Hindlimb muscle (tissue), 1 donor: ENCODE measurements at places on chromosomes 12 and 14. TPM values are rescaled to one million over a fixed set of nuclear protein-coding genes. Genes with fewer than 3 reads are reported as not detected.

DNA sequence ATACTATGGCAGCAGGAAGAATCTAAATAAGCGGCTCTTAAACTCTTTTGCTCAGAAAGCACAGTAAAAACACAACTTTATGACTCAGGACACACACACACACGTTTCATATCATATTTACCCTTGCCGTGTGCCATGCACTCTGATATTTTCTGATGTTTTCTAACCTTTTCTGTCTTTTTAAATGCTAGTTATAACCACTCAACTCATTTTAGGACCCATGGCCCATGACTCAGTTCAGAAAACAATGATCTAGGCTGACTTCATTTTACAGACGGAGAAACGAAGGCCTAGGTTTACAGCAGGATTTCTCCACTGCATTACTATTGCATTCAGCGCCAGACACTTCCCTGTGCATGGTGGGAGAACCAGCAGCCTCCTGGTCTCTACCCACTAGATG is 9.1 kb downstream of the VWF start:
- no peak for DNase-seq

DNA sequence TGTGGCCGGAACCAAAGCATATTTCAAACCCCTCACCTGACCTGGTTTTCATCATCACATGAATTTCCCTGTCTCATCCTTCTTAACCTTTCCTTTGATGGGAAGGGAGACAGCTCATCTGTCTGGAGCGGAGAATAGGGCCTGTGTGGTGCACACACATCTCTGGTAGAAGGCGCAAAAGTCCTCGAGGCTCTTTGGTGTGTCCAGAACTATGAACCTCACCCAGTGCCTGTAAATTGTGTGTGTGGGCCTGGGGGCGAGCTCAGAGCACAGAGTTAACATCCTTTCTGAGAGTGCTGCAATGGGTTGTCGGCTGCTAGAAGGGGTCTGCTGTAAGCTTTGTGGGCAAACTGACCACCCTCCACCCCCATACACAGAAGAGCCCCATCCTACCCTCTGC is 749 bp downstream of the GALNT6 start:
- no peak for DNase-seq

DNA sequence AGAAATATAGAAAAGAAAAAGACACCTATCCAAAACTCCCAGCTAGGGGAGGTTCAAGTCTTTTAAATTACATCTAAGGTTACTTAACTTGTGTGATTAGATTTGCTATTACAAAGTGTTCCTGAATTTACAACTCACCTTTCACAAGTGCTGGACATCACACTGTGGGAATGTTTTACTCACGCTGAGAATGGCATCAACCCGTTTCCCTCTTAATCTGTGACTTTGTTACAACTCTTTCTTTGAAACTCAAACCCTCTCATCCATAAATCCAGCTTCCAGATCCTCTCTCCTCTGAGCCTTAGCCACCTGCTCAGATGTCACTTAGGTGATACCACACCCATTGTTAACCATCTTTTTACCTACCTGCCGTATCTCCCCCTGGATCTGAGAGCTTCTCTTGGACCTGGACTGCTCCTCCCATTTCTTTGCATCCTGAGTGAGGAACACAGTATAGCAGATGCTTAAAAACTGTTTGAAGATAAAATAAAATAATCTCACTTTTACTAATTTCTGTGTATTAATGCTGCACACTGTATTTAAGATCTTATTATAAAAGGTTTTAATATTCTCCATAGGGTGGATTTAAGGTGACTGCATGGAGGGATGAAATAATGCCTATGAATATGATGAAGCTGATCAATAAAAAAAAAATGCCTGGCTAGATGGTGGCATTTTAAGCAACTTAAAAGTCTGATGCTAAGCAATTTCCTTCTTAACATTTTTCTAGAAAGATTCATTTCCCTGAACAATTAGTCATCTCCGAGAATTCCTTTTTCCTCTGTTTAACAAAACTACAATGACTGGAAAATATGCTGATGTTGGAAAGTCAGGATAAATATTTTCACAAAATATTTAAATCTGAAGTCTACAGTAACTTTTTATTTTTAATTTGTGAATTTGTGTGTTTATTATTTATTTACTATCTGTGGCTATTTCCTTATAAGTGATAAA is 39.1 kb upstream of the NAP1L1 start:
- no peak for DNase-seq

- peak; percentile 68 for DNase-seq
Observed at GRCh38 chr14:100237735-100238418, 1.1 kb upstream of the YY1 start.

DNA sequence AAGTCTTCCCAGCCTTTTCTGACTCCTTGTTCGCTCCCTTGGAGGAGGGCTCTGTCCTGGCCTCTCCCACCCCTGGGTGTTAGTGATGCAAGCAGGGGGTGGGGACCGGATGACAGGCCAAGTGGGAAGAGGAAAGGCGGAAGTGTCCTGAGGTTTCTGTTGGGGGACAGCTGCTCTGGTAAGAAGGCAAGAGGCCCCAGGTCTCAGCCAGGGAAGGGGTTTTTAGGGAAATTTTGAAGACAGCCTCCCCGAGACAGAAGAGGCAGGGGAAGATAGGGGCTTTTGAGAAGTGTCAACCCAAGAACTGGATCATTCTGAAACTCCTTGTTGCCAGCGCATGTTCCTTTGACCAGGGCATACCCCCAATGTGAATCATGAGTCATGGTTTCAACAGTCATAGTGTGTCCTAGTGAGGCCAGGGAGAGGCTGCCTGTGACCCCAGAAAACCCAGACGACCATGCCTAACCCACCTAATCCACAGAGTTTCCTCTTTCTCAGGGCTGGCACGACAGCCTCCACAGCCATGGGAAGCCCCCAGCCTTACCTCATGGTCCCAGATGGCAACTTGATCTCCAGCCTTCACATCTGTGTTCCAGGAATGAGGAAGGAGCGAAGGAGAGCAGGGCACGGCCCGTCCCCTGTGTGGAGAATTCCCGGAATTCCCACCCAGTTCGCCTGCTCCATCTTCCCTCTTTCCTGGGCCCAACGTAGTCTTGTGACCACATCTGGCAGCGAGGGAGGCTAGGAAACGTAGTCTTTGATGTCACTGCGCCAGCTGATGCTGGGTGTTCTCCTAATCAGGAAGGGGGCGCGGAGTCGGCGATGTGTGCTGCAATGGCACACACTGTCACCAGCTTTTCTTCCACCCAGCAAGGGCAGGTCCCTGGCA is 4.9 kb upstream of the GPR132 start:
- no peak for DNase-seq

DNA sequence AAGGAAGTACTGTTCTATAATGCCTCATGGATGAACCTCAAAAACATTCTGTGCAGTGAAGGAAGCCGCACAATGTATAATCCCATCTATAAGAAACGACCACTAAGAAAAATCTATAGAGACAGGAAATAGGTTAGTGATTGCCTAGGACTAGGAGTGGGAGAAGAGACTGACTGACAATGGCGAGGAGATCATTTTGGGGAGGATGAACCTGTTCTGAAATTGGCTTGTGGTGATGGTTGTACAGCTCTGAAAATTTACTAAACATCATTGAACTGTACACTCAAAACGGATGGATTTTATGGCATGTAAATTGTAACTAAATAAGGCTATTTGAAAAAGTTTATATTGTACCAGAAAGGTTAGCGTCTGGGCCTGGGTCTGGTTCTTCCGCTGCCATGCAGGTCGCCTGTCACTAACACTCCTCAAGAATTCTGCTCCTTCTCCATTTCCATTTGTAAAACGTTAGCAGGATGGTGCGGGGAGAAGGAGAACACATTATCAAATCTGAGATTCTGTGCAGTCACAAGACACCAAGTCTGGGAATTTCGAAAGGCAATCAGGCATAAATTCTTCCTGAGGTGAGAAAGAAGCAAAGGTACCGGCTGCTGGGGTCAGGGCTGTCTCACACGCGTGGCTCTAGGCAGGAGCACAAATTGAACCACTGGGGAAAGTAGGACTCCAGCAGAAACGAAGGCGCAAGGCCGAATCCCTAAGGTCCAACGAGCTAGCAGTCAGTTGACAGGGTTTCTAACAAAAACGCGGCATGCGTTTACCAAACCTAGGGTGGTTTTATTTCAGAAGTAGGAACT is 845 bp upstream of the COCH start:
- no peak for DNase-seq

GRCh38 chr12:79057540-79057939 is 193.0 kb downstream of the SYT1 start:
- no peak for DNase-seq

GRCh38 chr14:105064721-105065143 is 498 bp downstream of the GPR132 start:
- DNase-seq, result no peak

- DNase-seq, result peak; percentile 14
Observed at GRCh38 chr12:30694412-30695198, 1.1 kb downstream of the IPO8 start.

DNA sequence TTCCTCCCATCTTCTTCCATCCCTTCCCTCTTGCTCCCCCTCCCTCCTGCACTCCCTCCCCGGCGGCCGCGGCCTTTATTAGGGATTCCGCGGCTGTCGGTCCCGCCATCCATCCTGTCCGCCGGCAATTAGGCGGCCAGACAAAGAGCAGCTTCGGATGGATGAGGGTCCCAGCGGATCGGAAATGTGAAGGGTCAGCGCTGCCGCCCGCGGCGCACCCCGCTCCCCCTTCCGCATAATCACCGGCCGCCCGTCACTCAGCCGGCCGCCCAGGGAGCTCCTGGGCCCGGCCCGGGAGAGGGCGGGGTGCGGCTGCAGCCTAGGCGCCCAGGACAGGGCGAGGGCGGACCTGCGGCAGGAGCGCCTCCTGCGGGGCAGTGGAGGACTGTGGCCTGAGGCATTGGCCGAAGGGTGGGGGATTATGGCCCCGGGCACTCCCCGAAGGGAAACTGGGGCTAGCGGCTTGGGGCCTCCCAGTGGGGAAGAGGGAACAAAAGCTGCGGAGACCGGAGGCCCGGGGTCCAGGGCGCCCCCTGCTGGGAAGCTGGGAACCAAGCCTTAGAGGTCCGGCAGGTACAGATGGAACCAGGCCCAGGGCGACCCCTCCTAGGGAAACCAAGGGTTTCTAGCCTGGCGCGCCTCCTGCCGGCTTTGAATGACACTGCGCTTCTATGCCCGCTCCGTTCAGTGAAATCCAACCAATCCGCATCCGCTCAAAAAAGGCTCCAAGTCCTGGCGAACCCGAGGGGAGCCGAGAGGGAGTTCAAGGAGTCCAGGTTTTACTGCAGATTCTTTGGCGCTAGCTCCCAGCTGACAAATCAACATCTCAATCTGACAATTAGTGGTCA is 4.4 kb upstream of the DNAJC22 start:
- peak; percentile 62 for DNase-seq

- DNase-seq, result no peak
Observed at GRCh38 chr12:54038284-54038870, 5.5 kb downstream of the HOXC5 start.

DNA sequence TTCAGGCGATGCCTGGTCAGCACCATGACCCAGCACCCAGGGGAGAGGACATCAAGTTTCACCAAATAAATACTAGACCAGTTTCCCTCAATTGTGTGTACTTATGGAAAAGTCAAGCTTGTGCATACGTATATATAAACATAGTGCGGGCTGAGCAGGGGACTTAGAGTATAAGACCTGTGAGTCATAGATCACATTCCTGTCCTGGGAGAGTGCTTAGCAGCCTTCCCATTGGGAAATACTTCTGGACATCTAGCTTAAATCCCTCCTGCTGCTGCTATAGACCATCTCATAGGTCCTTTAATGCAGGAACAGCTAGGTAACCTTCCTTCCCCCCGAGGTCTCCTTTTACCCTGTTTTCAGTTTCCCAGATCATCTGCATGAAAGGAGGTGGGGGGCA is 51.9 kb downstream of the PRMT8 start:
- DNase-seq, result no peak

Gene SLC25A47
- polyA plus RNA-seq, result not detected

Gene RIMBP2
- 0.75 TPM for polyA plus RNA-seq

Gene TMTC3
- 11.1 TPM for polyA plus RNA-seq

Gene HCFC2
- 28.4 TPM for polyA plus RNA-seq

Gene TOX4
- polyA plus RNA-seq, result 47.0 TPM

Gene PTGDR
- 0.37 TPM for polyA plus RNA-seq

Gene POTEM
- polyA plus RNA-seq, result not detected

Gene SLCO1B1
- polyA plus RNA-seq, result not detected
